ENCODE measurements at places on chromosomes 7 and 10.

- DNase-seq = no peak
These were observed 208.2 kb downstream of the WDR11 start for GRCh38 chr10:121059351-121059750.

- no peak for DNase-seq
These were observed 664 bp upstream of the C10orf88 start for GRCh38 chr10:122954731-122955050.

- no peak for DNase-seq
These were observed 140.2 kb upstream of the AHR start for GRCh38 chr7:17158261-17158660.

- peak; percentile 27 for DNase-seq
These were observed 87.1 kb downstream of the FZD1 start for GRCh38 chr7:91351374-91351773.

DNA sequence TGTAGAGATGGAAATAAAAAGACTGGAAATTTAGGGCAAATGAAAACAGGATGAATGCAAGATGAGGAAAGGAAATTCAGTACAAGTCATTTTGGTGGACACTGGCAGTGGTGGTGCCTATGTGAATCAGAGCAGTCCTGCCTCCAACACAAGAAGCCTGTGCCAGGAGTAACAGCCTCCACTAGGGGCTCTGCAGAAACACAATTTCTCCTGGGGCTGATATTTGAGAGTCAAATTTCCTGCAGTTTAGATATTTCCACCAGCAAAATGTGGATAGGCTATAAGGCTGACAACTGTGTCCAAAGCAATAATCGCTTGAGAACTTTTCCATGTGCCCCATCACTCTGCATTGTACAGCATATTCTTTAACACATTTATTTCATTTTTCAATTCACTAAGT, 4.7 kb upstream of the PLXDC2 start:
- no peak for DNase-seq

DNA sequence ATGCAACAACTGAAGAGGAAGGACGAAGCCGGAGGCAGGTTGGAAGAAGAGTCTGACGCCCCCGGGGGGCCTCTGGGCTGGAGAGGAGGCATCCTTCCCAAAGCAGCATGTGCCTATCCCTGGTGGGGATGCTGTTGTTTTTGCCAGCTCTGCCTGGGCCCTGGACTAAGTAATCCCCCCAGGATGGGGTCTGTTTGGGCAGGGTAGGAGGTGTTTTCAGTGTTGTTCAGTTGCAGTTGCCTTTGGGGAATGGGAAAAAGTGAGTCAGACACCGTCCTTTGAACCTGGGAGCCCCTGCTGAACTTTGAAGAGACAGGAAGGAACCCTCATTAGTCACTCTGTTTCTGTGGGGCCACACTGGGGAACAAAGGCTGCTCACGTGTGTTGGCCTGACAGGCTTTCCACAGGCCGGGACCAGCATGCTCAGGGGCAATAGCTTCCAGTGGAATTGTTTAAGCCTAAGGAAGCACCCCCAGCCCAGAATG, 35.2 kb upstream of the GDF10 start:
- DNase-seq = no peak

DNA sequence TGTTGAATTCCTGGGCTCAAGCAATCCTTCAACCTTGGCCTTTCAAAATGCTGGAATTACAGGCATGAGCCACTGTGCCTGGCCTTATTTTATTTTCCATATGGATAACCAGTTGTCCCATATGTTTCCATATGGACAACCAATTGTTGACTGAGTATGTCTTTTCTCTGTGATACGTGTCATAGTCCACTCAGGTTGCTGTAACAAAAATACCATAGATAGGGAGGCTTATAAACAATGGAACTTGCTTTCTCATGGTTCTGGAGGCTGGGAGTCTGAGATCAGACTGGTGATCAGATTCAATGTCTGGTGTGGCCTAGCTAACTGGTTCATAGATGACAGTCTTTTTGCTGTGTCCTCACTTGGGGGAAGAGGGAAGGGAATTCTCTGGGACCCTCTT, 19.4 kb downstream of the AHCYL2 start:
- no peak for DNase-seq

- DNase-seq = no peak
These were observed 37.8 kb upstream of the GARS1 start for GRCh38 chr7:30556840-30557239.

GRCh38 chr10:56920601-56921261, 559.7 kb upstream of the ZWINT start:
- DNase-seq = no peak
